ENCODE measurements at places on chromosomes 7 and 10. TPM values are rescaled to one million over a fixed set of nuclear protein-coding genes. Genes with fewer than 3 reads are reported as not detected.

- DNase-seq: no peak
These were observed 15.6 kb downstream of the FOXL3 start for GRCh38 chr7:305410-306151.

- DNase-seq: no peak
These were observed 272.8 kb upstream of the IMMP2L start for GRCh38 chr7:111835066-111835465.

DNA sequence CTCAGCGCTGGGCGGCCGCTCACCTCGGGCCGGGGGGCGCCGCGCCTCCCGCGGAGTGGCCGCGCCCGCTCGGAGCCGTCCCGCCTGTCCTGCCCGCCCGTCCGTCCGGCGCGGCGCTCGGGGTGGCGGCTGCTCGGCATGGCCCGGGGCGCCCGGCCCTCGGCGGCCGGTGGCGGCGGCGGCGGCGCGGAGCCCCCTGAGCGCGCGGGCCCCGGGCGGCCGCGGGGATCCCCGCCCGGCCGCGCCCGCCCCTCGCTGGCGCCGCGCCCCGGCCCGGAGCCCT is 338 bp downstream of the SDK1 start:
- no peak for DNase-seq

DNA sequence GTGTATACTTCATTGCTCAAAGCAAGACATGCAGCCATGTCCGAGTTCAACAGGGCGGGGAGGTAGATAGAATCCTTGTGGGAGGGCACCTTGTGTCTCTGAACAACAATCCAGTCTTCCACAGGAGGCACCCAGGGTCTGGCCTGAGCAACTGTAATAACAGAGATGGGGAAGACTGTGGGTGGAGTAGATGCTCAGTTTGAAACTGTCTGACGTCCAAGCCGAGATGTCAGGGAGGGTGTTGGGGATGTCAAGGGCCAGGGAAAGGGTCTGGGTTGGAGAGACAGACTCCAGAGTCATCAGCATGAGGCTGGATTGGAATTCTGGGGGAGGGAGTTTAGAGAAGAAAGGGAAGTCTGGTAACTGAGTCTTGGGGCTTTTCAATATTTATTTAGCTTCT is 88.0 kb downstream of the FANK1 start:
- no peak for DNase-seq

Gene PTF1A
- not detected for total RNA-seq

Gene CCDC172
- total RNA-seq: not detected

Measured in omental fat pad (tissue), 4 donors.